ENCODE measurements at places on chromosomes 12 and 14.

GRCh38 chr12:41459111-41459905 is 271.2 kb downstream of the PDZRN4 start:
- no peak for DNase-seq

- peak; percentile 16 for DNase-seq
Measured at GRCh38 chr12:67456431-67456901, 187.3 kb downstream of the CAND1 start.

DNA sequence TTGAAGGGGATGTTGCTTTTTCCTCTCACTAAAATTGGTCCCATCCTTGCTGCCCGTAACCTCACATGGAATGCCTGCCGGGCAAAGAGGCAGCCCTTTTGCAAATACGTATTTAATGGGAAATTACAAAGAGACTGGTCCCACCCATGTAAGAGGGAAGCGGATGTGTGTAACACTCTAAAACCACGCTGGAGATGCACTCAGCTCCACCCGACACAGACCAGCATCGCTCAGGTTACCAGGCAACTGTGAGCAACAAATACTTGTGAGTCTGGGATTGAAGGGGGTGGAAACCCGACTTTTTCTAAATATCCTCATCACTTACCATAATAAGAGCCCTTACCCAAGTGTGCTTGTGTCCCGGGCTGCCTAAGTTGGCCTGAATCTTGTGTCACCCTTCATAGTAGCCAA is 47.7 kb downstream of the ELK3 start:
- DNase-seq: peak; percentile 92

GRCh38 chr12:92601680-92602079 is 101.1 kb upstream of the PLEKHG7 start:
- DNase-seq: no peak

GRCh38 chr12:57869298-57869926 is 22.9 kb upstream of the CTDSP2 start:
- DNase-seq: no peak

- no peak for DNase-seq
Measured at GRCh38 chr12:16344269-16344668, 3.2 kb upstream of the MGST1 start.

- DNase-seq: no peak
Measured at GRCh38 chr14:62597143-62597542, 448.1 kb downstream of the KCNH5 start.

DNA sequence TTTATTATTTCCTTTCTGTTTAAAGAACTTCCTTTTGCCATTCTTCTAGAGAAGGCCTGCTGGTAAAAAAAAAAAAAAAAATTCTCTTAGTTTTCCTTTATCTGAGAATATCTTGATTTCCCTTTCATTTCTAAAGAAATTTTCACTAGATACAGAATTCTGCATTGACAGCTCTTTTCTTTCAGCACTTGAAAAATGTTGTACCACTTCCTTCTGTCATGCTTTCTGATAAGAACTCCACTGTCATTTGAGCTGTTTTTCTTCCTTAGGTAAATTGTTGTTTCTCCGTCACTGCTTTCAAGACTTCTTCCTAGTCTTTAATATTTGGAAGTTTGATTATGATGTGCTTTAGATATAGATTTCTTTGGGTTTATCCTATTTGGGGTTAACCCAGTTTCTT is 113.6 kb upstream of the BTG1 start:
- no peak for DNase-seq

DNA sequence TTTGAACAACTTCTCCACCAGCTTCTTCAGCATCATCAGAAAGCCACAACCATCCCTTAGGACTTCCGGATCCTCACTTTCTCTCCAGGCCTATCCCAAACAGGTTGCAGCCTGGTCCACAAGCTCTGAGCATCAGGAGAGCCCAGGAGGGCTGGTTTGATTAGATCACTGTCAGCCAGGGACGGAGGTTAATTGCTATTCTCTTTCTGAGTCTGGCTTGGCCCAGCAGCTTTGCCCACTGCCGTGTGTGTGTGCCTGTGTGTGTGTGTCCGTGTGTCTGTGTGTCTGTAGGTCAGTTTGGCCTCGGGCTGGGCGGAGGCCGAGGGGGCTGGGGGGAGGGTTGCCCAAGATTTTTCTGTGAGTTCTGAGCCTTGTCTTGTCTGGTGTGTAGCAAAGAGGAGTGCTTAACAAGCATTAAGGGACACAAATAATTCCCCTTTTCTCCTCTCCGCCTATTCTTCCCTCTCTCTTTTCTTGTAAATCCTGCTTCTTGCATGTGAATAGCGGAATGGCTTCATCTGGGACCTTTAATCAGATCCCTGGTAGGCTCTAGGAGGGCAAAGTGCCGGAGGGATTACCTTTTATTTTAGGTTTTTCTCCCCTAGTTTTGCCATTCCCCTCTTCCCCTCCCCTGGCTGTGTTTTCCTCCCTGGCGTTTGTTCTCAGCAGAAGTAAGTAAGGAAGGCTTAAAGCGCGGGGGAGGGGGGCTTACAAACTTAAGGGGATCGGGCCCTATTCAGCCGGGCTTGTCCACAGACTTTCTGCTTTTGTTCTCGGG is 138.2 kb upstream of the LHX5 start:
- DNase-seq: no peak

DNA sequence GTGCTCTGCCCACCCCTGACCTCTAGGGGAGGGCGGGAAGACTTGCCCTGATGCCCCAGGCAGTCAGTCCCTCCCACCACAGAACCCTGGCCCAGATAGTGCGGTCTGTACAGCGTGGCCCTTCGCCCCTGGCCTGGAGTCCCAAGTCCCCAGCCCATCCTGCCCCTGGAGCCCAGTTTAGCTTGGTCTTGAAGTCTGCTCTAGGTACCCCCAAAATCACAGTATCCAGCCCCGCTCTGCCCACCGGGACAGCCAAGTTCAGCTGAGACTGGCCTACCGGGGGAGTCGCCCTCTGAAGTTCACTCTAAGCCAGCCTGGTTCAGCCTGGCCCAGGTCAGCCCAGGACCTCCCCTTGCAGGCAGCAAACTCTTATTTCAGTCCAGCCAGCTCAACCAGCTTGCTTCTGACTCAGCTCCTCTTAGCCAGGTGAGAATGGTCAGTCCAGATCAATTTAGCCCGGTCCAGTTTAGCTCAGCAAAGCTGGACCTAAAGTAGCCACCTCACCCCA is 75.9 kb downstream of the TMEM121 start:
- no peak for DNase-seq

DNA sequence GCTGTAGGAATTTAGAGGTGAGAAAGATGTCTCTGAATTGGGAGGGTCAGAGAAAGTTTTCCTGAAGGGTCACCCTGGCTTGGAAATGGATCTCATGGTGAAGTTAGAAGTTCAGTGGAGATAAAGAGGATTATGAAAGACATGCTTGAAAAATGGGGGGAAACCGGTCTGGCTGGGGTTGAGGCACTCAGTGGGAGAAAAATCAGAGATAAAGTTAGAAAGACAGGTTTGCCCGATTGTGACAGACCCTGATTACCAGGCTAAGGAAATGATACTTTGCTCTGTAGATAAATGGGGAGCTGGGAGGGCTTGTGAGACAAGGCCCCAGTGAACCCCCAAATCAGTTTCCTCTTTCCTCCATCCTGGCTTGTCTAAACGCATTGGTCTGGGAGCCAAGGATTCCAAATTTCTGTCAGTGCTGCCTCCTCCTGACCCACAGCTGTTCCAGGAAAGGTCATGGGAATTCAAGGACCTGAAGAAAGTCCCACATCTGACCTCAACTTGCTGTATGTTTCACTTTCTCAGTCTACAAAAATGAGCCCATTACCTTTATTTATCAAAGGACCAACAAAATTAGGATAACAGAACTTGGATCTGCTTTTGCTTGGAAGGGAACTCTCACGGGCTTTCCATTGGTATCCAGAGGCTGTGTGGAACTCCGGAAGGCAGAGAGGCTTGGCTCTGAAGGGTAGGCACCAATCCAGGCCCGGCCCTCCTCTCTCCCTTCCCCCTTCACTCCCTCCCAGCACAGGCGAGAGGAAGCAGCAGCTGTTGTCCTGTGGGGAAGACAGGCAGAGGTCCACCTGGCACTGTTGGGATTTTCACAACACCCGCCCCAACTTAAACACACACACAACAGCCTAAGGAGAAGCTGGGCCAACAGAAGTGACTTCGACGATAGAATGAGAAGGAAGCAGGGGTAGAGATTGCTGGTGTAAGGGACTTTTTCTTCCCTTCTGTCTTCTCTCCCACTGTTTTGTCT is 3.4 kb upstream of the RNASE7 start:
- peak; percentile 77 for DNase-seq

DNA sequence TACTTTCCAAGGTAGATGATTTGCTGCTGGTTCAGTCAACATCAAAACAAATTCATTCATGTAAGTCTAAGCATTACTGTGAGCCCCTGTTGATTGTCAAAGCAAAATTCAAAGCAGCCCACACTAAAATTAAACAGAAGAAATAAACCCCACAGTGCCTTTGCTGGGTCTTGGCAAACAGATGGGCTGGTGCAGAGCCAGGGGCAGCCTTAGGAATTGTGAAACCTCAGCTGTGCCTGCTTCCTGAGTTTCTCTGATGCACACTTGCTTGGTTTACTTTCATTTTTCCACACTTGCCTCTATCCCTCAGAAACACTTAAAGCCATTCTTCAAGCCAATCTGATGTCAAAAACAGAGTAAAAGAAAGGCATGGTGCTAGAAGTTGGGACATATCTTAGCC is 6.6 kb upstream of the PLEKHG7 start:
- no peak for DNase-seq

DNA sequence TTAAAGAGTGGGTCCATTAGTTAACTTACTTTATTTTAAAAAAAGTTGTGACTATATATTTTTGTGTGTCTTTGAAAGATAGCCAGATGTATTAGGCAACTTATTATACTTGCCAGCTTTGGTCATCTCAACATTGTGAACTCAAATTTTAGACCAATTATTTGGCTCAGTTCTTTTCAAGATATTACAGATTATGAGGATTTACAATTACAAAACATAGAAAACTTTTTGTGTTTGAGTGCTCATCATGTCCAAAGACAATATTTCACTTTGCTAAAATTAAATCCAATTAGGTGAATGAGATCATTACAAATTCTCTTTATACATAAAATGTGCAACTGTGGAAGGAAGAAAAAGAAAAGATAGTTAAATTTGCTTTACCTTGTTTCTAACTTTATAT is 18.3 kb upstream of the PDE3A start:
- DNase-seq: no peak

GRCh38 chr14:52355016-52355431 is 40.9 kb downstream of the PTGER2 start:
- DNase-seq: no peak
